ENCODE measurements at places on chromosomes 1 and 21.

- no peaks in the 10 kb centered on the region for H3K27me3 ChIP-seq
- no peaks in the 10 kb centered on the region for H3K4me1 ChIP-seq
- no peak overlapping the region for H3K4me3 ChIP-seq
- DNase-seq = no peak
- no peaks in the 10 kb centered on the region for H3K36me3 ChIP-seq
- no peak overlapping the region for H3K27ac ChIP-seq
Observed at GRCh38 chr1:55888685-55889317, 673.6 kb upstream of the USP24 start.

GRCh38 chr1:233662575-233663304, 48.8 kb downstream of the KCNK1 start:
- H3K4me3 ChIP-seq = no peak overlapping the region
- no peak overlapping the region for H3K27ac ChIP-seq

- H3K4me3 ChIP-seq = no peak overlapping the region
- peaks cover 3% of the 10 kb centered on the region for H3K36me3 ChIP-seq
- peaks cover 34% of the 10 kb centered on the region for H3K4me1 ChIP-seq
- H3K27me3 ChIP-seq = no peaks in the 10 kb centered on the region
- no peak for DNase-seq
Observed at GRCh38 chr1:149979245-149979971, 31.1 kb downstream of the OTUD7B start.

- no peak for DNase-seq
- H3K27ac ChIP-seq = no peak overlapping the region
Observed at GRCh38 chr1:31164291-31164690, 75.4 kb downstream of the NKAIN1 start.

DNA sequence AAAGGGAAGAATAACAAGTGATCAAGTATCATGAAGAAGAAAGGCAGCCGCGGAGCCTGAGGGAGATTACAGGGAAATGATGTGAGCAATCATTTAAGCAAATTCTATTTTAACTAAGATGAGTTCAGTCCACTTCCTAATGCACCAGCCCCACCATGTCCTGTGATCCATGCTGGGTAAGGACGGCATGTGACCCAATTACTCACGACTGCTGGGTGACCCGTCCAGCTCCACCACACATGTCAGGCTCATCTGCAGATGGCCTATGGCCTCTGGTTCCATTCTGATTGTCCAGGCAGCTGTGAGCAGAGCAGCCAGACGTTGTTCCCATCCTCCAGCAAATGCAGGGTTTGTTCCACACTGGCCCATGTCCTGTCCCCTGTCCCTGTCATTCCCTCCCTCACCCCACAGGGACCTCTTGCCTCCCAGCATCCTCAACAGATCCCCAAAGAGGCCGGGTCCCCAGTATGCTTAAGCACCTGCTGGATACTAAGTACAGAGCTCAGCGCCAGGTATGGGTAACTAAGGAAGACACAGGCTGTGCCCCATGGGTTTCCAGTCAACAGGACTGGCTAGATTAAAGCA, 87.9 kb downstream of the MATN1 start:
- no peaks in the 10 kb centered on the region for H3K27me3 ChIP-seq
- no peak for DNase-seq
- H3K27ac ChIP-seq = no peak overlapping the region
- no peaks in the 10 kb centered on the region for H3K36me3 ChIP-seq

DNA sequence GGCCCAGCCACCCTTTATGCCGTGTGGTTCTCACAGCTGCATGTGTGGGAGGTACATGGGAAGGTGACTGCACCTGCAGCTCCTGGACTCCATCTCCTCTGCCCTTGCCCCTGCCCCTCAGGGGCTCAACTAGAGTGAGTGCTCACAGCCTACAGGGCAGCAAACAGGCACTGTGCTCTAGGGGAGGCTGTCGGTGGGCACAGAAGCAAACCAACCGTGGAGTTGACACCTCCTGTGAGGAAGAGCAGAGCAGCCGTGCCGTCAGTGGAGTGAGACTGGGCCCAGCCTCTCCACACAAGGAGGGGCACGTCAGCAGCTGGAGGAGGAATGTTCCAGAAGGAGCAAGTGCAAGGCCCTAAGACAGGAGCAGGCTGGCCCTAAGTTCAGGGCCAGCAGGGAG, 32.7 kb downstream of the BMP8A start:
- no peak overlapping the region for H3K4me3 ChIP-seq
- no peak for DNase-seq
- H3K4me1 ChIP-seq = no peaks in the 10 kb centered on the region
- H3K27me3 ChIP-seq = no peaks in the 10 kb centered on the region

DNA sequence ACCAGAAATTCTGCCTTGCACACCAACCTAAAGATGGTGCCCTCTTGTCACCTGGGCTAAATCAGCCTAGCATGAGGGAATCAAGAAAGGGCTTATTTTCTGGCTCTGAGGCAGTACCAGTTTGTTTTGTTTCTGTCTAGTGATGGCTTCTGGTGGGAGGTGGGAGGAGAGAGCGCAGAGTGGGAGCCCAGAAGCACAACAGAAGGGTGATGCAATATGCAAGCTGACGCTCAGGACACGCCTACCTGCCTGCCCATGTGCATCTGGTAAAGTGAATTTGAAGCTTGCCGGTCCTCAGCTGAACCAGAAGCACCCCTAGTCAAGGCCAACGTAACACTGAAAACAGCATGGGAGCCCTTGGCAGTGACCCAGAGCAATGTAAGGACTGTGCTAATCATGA, 138.4 kb upstream of the TIAM1 start:
- H3K27me3 ChIP-seq = no peaks in the 10 kb centered on the region
- no peak for DNase-seq
- no peak overlapping the region for H3K27ac ChIP-seq

DNA sequence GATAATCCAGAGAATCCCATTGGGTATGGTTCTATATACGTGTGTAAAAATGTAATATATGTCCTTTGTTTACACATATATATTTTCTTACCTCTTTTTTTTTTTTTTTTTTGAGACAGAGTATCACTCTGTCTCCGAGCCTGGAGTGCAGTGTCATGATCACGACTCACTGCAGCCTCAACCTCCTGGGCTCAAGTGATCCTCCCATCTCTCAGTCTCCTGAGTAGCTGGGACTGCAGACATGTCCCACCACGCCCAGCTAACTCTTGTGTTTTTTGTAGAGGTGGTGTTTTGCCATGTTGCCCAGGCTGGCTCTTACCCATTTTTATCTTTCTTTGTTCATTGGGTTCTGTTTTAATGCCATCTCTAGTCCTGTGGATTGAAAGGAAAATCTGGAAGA, 59.5 kb downstream of the ZBTB17 start:
- H3K27me3 ChIP-seq = no peaks in the 10 kb centered on the region
- H3K4me3 ChIP-seq = no peak overlapping the region
- peaks cover 96% of the 10 kb centered on the region for H3K36me3 ChIP-seq
- peaks cover 6% of the 10 kb centered on the region for H3K4me1 ChIP-seq
- DNase-seq = no peak

- H3K4me1 ChIP-seq = peaks cover 23% of the 10 kb centered on the region
- no peaks in the 10 kb centered on the region for H3K36me3 ChIP-seq
- no peak overlapping the region for H3K4me3 ChIP-seq
- no peak for DNase-seq
- H3K27ac ChIP-seq = no peak overlapping the region
- no peaks in the 10 kb centered on the region for H3K27me3 ChIP-seq
Observed at GRCh38 chr21:39105836-39106235, 77.4 kb downstream of the PSMG1 start.
